ENCODE measurements at places on chromosomes 2 and 18.

GRCh38 chr2:129748250-129748649 lies 231.2 kb upstream of the RAB6C start:
- no peak for DNase-seq

DNA sequence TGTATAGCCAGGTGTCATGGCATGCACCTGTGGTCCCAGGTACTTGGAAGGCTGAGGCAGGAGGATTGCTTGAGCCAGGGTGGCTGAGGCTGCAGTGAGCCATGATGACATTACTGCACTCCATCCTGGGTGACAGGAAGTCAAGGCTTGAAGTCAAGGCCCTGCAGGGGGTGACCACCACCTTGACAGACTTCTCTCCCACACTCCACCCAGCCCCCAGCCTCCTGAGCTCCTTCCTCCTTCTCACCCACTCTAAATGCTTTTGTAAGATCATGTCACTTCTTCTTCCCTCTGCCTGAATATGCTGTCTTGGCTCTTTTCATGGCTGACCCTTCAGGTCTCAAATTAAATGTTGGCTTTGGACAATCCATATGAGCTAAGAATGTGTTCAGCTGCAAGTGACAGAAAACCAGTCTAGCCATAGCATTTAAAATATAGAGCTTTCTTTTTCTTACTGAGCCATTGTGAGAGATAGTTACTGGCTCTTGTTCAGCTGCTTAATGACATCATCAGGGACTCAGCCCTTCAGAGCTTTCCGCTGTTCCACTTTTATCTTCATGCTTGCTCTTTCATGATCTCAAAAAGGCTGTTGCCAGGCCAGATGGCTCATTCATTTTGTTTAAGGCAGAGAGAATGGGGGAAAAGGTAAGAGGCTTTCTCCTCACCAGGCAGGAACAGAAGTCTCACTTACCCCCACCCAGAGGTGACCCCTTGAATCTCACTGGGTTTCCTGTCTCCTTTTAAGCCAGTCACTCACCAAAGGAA lies 36.7 kb upstream of the TTC39C start:
- DNase-seq, result no peak

- no peak for DNase-seq
Observed at GRCh38 chr2:216588861-216589710, 44.1 kb upstream of the IGFBP2 start.

DNA sequence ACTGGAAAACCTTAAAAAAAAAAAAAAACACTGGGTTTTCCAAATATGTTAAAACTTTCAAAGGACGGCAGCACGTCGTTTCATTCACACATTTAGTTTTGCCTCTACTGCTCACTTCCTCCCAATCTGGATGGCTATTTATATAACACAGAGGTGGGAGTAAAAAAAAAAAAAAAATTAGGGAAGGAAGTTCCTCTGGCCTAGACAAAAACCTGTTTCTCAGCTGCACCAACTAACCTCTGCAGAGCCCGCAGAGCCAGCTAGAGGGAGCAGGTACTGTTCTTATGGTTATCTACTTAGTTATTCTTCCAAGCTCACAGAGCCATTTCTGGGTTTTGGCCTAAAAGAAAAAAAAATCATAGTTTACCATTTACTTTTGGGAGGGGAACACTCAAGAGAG lies 28.1 kb downstream of the SLC1A4 start:
- DNase-seq, result no peak

DNA sequence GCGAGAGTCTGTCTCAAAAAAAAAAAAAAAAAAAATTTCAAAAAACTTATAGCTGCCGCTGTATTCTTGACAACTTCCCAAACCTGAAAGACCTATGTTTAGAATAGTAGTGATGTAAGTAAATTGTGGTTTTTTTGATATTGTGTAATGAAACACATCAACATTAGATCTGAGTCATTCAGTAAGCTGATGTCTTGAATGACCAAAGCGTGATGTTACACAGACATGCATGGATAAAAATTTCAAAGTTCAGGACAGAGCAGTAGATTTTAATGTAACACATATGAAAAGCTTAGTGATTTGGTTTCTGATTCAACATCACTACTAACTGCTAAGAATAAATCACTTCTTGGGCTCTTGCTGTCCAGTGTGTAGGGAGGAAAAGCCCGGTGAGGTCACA lies 69.3 kb upstream of the MEX3C start:
- DNase-seq, result no peak

- DNase-seq, result no peak
Observed at GRCh38 chr2:130355172-130355577, 681 bp upstream of the PTPN18 start.

DNA sequence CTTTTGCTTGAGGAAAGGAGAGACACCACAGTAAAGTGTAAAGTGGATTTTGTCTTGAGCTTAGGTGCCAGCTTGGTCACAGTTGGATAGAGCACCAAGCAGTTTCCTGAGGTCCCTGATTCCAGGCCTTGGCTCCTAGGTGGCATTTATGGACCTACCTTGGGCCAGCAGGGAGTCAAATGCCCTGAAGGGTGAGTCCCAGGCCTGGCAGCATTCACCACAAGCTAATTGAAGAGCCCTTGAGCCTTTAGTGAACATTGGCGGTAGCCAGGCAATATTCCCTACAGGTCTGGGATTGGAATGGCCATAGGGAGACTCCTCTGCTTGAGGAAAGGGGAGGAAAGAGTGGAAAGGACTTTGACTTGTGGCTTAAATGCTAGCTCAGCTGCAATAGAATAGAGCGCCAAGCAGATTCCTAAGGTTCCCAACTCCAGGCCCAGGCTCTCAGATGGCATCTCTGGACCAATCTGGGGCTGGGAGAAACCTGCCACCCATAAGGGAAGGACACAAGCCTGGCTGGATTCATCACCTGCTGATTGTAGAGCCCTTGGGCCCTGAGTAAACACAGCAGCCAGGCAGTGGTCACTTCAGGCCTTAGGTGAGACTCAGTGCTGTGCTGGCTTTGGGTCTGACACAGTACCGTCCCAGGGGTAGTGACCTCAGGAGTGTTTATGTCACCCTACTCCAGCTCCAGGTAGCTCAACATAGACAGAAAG lies 137.5 kb upstream of the OTOS start:
- DNase-seq, result no peak

- DNase-seq, result no peak
Observed at GRCh38 chr18:46506974-46507586, 149.9 kb downstream of the LOXHD1 start.

DNA sequence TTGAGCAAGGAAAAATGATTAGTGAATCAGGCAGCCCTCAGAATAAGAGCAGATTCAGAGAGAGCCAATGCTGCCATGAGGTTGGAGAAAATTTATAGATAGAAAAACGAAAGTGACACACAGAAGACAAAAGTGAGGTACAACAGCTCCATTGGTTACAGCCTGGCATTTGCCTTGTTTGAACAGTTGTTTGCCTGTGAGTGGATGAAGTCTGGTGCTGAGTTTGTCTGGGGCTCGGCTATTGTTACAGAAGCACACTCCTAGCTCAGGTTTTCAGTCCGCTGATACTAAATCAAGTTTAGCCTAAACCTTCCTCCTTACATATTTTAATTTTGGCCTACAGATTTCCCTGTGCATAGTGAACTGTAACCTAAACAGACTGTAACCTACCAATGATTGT lies 387.8 kb upstream of the RAB12 start:
- DNase-seq, result no peak

GRCh38 chr2:171553236-171553635 lies 31.0 kb downstream of the CYBRD1 start:
- DNase-seq, result no peak

Measured in activated T-helper 1 cell treated with Interleukin-2 at 50 U/mL for 16 hours (primary cell).